ENCODE measurements at places on chromosomes 5 and 9. TPM values are rescaled to one million over a fixed set of nuclear protein-coding genes. Genes with fewer than 3 reads are reported as not detected.

PDE6A gene
- not detected for total RNA-seq

POU5F2 gene
- 17.2 TPM for total RNA-seq

MAST4 gene
- 31.3 TPM for total RNA-seq

LMBRD2 gene
- total RNA-seq, result 66.0 TPM

NTRK2 gene
- total RNA-seq, result 203 TPM

GLDC gene
- 20.7 TPM for total RNA-seq

GDNF gene
- total RNA-seq, result not detected

DEPDC1B gene
- 17.5 TPM for total RNA-seq

PDCD1LG2 gene
- 0.63 TPM for total RNA-seq

RANBP17 gene
- 95.5 TPM for total RNA-seq

AJM1 gene
- 1.9 TPM for total RNA-seq

BAAT gene
- total RNA-seq, result 0.31 TPM

FOXD4L6 gene
- total RNA-seq, result 1.3 TPM

EQTN gene
- 8.1 TPM for total RNA-seq

Measured in parietal lobe (tissue), 2 donors.